Ascending aorta (tissue), 2 donors: ENCODE measurements at places on chromosomes 7 and 10.

DNA sequence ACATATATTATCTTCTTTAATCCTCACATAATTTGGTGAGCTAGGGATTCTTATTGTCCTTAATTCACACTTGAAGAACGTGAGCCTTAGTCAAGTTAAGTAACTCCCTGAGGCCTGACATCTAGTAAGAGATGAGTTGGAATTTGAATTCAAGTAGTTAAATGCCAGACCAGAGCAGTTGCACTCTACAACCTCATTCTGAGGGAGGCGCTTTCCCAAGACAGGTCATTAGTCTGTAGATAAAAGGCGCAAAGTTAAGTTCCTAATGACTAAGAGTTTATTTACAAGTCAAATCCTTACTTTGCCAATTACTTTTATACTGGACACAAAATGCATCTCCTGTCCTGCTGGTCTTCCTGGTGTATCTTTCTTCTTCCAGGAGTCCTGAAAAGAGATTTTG is 3.6 kb upstream of the EXOC6 start:
- H3K4me1 ChIP-seq, result no peaks in the 10 kb centered on the region
- no peaks in the 10 kb centered on the region for H3K27me3 ChIP-seq
- DNase-seq, result no peak
- no peak overlapping the region for H3K27ac ChIP-seq

DNA sequence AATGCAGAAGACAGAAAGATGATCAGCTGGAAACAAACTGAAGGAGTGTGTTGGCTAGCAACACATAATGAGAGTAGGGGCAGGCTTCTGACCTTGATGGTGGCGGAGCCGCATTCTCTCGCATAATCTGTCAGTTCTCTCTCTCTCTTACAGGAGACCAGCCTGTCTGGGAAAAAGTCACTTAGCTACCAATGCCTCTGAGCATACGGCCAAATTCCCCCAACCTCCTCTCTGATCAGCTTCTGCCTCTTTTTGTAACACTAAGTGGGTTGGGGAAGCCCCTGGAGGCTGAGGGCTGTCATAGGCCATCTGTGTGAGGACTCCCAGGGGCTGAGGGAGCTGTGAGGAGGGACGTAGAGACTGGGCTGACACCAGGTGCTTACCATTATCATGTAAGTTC is 104.6 kb downstream of the HIPK2 start:
- H3K27ac ChIP-seq, result no peak overlapping the region
- no peak for DNase-seq
- H3K4me3 ChIP-seq, result no peak overlapping the region
- H3K36me3 ChIP-seq, result peaks cover 8% of the 10 kb centered on the region
- H3K4me1 ChIP-seq, result no peaks in the 10 kb centered on the region
- H3K27me3 ChIP-seq, result no peaks in the 10 kb centered on the region

- H3K4me3 ChIP-seq, result no peak overlapping the region
- no peaks in the 10 kb centered on the region for H3K36me3 ChIP-seq
- no peak for DNase-seq
- no peaks in the 10 kb centered on the region for H3K4me1 ChIP-seq
- H3K27me3 ChIP-seq, result no peaks in the 10 kb centered on the region
Observed at GRCh38 chr7:143892527-143893300, 9.3 kb downstream of the TCAF1 start.

- H3K27me3 ChIP-seq, result no peaks in the 10 kb centered on the region
- no peak overlapping the region for H3K4me3 ChIP-seq
- H3K27ac ChIP-seq, result no peak overlapping the region
Observed at GRCh38 chr7:42843205-42843800, 68.6 kb downstream of the C7orf25 start.

DNA sequence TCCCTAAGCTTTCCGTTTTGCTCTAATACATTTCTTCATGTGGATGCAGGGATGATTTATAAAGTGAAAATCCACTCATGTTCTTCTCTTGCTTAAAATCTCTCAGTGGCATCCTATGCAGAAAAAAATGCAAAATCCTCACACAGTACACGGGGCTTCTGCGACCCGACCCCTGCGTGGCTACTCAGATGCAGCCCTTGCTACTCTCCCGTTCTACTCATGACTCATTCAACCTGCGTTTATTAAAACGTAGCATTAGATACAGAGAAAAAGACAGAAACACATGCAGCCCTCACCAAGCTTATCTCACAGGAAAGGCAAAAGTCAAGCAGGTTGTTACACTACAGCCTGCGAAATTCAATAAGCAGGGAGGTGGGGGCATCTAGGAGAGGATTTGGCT is 284.4 kb upstream of the PFKP start:
- H3K4me1 ChIP-seq, result no peaks in the 10 kb centered on the region
- no peak for DNase-seq
- no peaks in the 10 kb centered on the region for H3K27me3 ChIP-seq
- no peak overlapping the region for H3K27ac ChIP-seq
- H3K4me3 ChIP-seq, result no peak overlapping the region
- H3K36me3 ChIP-seq, result no peaks in the 10 kb centered on the region

DNA sequence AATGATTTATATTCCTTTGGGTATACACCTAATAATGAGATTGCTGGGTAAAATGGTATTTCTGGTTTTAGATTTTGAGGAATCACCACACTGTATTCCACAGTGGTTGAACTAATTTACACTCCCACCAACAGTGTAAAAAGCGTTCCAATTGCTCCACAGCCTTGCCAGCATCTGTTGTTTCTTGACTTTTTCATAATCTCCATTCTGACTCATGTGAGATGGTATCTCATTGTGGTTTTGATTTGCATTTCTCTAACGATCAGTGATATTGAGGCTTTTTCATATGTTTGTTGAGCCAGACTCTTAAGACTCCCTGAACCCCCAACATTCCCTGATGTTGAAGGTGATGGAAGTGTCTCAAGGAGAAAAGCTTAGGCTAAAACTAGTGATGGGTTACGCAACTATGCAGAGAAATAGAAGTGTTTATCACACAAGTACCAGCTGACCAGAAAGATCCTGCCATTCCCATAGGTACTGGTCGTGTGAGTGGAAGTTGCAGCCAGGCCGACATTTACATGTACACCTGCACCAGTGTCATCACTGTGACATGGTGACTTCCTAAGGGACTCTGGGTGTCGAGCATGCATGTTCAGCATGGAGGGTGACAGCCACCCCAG is 711.2 kb upstream of the NRP1 start:
- no peaks in the 10 kb centered on the region for H3K36me3 ChIP-seq
- no peak overlapping the region for H3K27ac ChIP-seq
- no peaks in the 10 kb centered on the region for H3K4me1 ChIP-seq

- DNase-seq, result no peak
- no peaks in the 10 kb centered on the region for H3K36me3 ChIP-seq
- H3K27ac ChIP-seq, result no peak overlapping the region
- no peaks in the 10 kb centered on the region for H3K27me3 ChIP-seq
Observed at GRCh38 chr7:112149734-112150133, 56.5 kb downstream of the DOCK4 start.

- H3K4me3 ChIP-seq, result no peak overlapping the region
- no peak for DNase-seq
- no peaks in the 10 kb centered on the region for H3K36me3 ChIP-seq
Observed at GRCh38 chr10:126147866-126148587, 240.2 kb downstream of the ADAM12 start.
